Small intestine (tissue), 16 donors: ENCODE measurements at places on chromosomes 13 and 19. TPM values are rescaled to one million over a fixed set of nuclear protein-coding genes. Genes with fewer than 3 reads are reported as not detected.

ERVV-1 gene
- polyA plus RNA-seq: not detected

GRCh38 chr13:30071969-30072817 is 221.8 kb upstream of the UBL3 start:
- peaks cover 18% of the 10 kb centered on the region for H3K4me1 ChIP-seq
- H3K4me3 ChIP-seq: no peak overlapping the region
- peak overlapping the region; percentile 28 for H3K27ac ChIP-seq
- DNase-seq: peak; percentile 99
- H3K27me3 ChIP-seq: no peaks in the 10 kb centered on the region

DNA sequence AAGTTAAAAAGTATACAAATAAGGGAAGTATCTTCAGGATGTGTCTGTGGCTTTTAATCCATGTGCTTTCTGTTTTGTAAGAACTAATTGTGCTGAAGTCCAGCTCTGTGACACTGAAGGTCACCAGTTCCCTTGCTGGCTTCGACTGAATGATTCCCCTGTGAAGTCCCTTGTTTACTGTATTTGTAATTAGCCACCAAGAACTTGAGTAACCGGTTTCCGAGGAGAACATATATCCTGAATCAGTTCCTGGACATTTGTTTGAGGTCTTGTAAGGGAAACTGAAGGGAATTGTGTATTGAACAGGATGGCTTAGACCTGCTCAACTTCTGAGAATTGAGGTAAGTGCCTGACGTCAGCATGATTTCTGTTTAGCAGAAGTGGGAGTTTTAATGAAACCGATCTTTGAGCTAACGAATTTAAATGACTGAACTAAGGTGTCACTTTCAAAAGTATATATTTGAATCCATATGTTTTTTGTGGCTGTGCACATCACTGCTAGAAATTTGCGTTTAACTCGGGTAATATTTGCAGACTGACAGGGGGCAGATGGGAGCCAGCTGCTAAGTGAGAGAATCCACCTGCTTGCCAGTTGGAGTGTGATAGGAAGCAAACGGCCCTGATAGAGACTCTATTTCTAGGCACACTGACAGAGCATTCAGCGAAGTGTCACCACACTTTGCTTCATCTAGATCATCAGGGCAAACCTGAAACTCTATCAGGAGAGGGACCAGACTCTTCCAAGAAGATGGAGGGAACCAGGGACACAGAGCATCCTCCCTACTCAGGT is 530.0 kb downstream of the RFC3 start:
- peaks cover 2% of the 10 kb centered on the region for H3K4me1 ChIP-seq
- no peaks in the 10 kb centered on the region for H3K36me3 ChIP-seq
- H3K27ac ChIP-seq: no peak overlapping the region
- DNase-seq: peak; percentile 15
- H3K27me3 ChIP-seq: no peaks in the 10 kb centered on the region

SELENOV gene
- polyA plus RNA-seq: not detected

DNA sequence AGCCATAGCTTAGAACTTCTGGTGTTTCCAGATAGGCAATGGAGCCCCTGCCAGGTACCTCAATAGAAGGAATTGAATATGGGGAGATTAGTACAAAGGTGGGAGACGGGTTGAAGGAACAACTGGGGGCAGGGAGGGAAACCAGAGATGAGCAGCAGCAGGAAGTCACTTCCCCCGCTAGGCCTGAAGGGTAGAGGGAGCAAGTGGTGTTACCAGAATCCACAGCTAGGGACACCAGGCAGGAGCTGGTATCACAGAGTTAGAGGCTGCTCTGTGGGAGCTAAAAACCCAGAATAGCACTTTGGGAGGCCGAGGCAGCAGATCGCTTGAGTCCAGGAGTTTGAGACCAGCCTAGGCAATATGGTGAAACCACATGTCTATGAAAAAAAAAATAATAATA is 15.3 kb upstream of the HNRNPUL1 start:
- H3K4me1 ChIP-seq: no peaks in the 10 kb centered on the region
- no peak overlapping the region for H3K27ac ChIP-seq
- no peaks in the 10 kb centered on the region for H3K27me3 ChIP-seq
- DNase-seq: no peak
- no peak overlapping the region for H3K4me3 ChIP-seq

GRCh38 chr13:75481176-75482069 is 546 bp downstream of the TBC1D4 start:
- peak overlapping the region; percentile 44 for H3K27ac ChIP-seq
- H3K4me3 ChIP-seq: peak overlapping the region; percentile 57
- no peaks in the 10 kb centered on the region for H3K4me1 ChIP-seq

DNA sequence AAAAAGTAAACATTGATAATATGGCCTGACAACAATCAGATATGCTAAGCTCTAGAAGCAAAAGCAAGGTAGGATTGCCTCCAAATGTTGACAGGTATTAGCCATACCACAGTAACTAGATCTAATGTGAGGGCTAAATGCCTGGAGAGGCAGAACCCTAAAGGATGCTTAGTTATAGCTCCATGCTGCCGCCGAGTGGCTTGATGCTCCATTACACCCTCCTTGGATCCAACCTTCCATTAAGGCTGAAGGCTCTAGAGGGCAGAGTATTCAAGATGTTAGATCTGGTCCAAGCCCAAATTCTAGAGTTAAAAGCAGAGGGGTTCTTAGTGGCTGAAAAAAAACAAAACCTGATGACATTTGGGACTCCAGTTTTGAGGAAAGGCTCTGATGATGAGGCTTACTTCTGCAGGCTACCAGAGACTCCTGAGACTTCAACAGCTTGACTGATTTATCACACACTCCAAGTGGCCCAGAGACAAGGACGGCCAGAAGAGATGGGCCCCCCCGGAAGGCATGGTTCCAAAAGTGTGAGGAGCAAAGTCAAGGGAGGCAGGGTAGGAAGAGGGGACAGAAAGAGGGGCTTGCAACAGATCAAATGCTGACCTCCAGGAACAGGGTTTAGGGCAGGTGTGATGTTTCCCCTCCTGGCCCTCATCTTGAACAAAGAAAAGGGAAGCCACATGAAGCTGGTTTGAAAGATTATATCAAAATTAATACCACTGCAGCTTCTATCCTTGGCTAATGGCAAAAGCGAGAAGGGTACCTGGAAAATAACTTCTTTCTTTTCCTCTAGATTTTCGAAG is 21.9 kb upstream of the CPB2 start:
- no peak overlapping the region for H3K27ac ChIP-seq
- H3K4me3 ChIP-seq: no peak overlapping the region
- no peaks in the 10 kb centered on the region for H3K4me1 ChIP-seq
- peak; percentile 62 for DNase-seq
- H3K27me3 ChIP-seq: no peaks in the 10 kb centered on the region
- H3K36me3 ChIP-seq: peaks cover 5% of the 10 kb centered on the region

MYO1F gene
- 6.4 TPM for polyA plus RNA-seq

- no peak for DNase-seq
- H3K36me3 ChIP-seq: no peaks in the 10 kb centered on the region
- H3K4me3 ChIP-seq: no peak overlapping the region
- H3K27ac ChIP-seq: no peak overlapping the region
These were observed 326.0 kb downstream of the TEX29 start for GRCh38 chr13:111646456-111646855.

TLE2 gene
- 5.4 TPM for polyA plus RNA-seq

DNA sequence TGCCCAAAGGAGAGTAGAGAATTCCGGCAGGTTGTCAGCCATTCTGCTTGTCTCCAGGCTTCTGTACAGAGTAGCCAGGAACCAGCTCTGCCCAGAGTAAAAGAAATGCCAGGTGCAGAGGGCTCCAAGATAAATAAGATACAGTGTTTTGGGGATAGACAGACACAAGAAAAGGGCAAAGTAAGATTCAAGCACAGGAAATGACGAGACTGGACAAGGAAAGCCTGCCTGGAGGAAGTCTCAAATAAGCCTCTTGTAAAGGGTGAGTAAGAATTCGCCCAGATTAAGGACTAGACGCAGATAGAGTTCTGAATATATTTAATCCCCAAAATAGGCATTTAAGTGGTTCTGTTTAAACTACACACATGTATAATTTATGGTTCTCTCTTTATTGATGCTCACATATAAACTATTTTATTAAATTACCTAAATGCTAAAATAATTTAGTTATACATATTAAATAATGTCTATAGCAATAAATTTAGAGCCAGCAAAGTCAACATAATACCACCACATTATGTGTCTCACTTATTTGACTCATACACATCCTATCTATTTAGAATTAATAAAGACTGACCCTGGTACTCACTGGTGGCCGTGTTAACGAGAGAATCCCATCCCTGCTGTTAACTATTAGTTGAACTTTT is 98.4 kb upstream of the RAP2A start:
- no peaks in the 10 kb centered on the region for H3K27me3 ChIP-seq
- no peak overlapping the region for H3K27ac ChIP-seq
- peaks cover 9% of the 10 kb centered on the region for H3K4me1 ChIP-seq
- no peaks in the 10 kb centered on the region for H3K36me3 ChIP-seq
- no peak for DNase-seq
- H3K4me3 ChIP-seq: no peak overlapping the region

ZAR1L gene
- polyA plus RNA-seq: not detected

GRCh38 chr13:23695711-23696464 is 125.7 kb downstream of the TNFRSF19 start:
- peak; percentile 28 for DNase-seq
- no peak overlapping the region for H3K27ac ChIP-seq
- no peaks in the 10 kb centered on the region for H3K36me3 ChIP-seq
- H3K27me3 ChIP-seq: no peaks in the 10 kb centered on the region
- H3K4me3 ChIP-seq: no peak overlapping the region

SSC5D gene
- polyA plus RNA-seq: 0.49 TPM

ZNF814 gene
- 44.8 TPM for polyA plus RNA-seq
